ENCODE measurements at places on chromosomes 16 and 17.
A peak's percentile ranks its signal among the peaks of the same experiment; 100 is the strongest.

- no peak for DNase-seq
These were observed 96.9 kb downstream of the RBFOX3 start for GRCh38 chr17:79513820-79514535.

DNA sequence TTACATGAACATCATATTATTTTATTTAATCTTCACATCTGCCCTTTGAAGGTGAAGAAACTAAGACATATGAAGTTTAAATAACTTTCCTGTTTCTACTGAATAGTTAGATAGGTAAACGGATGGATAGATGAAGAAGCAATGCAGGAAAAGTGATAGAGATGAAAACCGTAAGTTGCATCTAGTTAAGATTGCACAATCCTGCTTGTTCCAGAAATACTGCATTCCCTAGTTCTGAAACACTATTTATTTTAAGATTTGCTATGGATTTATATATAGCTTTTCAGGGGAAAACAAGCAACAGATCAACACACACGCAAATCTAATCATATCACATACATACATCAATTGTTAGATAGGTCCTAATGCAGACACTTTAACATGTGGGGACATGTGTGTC lies 512.7 kb upstream of the C16orf82 start:
- DNase-seq = no peak

DNA sequence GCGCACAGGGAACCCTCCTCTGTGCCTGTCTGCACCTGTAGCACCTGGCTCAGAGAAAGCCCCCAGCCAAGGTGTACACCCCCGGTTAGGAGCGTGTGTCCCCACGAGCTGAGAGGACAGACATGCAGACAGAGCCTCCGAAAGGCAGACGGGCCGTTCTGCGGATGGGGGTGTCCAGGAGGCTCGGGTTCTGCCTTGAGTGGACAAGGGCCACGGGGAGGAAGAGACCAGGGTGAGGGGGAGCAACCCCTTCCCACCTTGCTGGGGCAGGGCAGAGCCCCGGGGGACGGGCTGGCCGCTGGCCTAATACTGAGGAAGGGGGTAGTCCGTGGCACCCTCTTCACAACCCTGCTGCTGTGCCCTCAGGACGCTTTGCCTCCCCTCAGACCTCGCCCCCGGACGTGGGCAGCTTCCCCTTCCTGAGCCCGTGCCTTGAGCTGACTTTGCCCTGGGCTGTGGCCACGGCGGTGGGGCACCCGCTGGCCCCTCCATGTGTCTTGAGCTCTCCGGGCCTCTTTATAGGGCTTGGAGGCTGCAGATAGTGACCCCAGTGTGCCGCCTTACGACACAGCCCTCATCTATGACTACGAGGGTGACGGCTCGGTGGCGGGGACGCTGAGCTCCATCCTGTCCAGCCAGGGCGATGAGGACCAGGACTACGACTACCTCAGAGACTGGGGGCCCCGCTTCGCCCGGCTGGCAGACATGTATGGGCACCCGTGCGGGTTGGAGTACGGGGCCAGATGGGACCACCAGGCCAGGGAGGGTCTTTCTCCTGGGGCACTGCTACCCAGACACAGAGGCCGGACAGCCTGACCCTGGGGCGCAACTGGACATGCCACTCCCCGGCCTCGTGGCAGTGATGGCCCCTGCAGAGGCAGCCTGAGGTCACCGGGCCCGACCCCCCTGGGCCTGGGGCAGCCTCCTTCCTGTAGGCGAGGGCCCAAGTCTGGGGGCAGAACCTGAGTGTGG lies 5.7 kb downstream of the SLC22A31 start:
- no peak for DNase-seq

GRCh38 chr17:15112846-15113617 lies 152.1 kb downstream of the PMP22 start:
- no peak for DNase-seq

DNA sequence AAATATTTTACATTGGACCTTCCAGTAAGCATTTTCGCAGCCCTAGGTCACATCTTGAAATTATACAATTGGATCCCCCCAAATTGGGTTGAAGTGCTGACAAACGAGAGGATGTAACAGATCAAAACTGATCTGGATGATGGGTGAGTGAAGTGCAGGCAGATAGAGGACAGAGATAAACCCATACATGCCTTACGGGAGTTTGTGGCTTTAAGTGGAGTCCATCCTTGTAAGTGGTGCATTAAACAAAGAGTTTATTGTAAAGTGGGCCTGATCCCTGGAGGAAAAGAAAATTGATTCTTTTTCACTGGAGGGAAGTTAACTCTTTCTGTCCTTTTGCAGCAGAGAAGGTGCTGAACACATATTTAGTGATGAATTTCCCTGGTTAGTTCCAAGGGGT lies 39.0 kb upstream of the KCNJ2 start:
- DNase-seq = no peak

- DNase-seq = no peak
These were observed 11.3 kb downstream of the ZNF500 start for GRCh38 chr16:4755687-4756086.

DNA sequence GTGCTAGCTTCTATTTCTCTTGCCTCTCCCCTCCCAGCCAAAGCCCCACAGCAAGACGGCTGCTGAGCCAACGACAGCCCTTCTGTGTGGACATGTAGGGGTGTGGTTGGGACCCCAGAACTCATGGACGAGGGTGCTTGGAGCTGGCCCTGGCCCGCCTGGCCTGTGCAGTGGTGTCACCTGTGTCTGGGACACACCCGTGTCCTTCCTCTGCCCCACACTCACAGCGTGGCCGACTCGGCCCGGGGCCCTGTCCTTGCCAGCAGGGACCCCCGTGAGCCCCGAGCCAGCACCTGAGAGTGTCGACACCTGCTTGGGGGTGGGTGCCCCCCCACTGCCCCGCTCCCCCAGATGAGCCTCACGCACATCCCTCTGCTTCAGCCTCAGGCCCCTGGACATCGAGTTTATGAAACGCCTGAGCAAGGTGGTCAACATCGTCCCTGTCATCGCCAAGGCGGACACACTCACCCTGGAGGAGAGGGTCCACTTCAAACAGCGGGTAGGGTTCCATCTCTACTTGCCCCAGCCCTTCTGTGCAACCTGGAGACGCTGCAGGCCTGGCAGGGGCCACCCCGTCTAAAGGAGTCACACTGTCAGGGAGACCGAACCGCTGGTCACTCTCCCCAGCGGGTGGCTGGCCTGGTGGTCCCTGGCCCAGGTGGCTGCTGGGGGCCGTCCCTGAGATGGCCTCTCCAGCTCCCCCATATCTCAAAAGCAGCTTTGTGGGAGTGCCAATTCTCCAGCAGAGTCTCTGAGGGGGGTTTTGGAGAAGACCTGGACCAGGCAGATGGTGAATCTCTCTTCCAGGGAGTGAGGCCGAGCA lies 349.8 kb downstream of the SEC14L1 start:
- no peak for DNase-seq

DNA sequence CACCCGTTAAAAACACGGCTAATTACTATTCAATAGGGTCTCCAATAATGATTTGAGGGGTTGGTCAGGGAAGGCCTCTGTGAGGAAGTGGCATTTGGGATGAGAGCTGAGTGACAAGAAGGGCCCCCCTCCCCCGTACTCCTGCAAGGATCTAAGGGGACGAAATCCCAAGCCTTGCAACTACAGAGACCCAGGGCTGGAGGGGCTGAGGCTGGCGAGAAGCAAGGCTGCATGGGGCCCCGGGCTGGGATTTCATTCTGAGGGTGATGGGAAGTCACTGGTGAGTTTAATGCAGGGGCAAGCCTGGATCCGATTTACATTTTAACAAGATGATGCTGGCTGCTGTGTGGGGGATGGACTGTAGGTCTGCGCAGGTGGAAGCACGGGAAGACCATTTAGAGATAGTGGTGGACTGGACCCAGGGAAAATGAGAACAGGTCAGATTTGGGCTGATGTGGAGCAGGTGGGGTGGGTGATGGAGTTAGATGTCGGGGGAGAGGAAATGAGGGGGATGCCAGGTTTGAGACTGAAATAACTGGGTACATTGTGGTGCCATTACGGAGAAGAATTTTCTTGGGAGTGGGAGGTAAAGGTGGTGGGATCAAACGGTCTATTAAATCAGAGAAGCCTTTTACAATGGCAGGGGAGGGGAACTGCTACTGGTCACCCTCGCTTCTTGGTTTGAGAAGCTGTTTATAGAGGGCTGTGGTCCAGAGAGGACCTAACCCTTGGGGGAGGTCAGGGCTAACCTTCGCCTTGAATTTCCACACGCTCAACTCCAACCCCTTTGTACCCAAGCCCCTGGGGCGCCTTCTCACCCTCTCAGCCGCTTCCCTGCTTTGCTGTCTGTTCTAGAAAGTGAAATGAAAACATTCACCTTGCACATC lies 932 bp upstream of the MYBBP1A start:
- no peak for DNase-seq

DNA sequence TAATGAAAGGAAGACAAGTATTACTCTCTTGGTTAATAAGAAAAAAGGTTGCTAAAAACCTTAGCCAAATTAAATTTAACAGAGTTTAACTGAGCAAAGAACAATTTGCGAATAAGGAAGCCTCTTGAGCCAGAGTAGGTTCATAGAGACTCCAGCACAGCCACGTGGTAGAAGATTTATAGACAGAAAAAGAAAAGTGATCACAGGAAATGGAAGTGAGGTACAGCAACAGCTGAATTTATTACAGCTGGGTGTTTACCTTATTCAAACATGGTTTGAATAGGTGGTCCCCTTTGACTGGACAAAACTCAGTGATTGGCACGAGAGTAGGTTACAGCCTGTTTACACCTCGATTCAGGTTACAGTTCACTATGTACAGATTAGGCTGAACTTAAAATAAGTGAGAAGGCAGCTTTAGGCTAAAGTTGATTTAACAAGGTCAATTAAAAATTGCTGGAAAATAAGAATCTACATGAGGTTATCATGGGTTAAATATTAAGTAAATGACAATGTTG lies 3.3 kb upstream of the CCL15 start:
- no peak for DNase-seq

DNA sequence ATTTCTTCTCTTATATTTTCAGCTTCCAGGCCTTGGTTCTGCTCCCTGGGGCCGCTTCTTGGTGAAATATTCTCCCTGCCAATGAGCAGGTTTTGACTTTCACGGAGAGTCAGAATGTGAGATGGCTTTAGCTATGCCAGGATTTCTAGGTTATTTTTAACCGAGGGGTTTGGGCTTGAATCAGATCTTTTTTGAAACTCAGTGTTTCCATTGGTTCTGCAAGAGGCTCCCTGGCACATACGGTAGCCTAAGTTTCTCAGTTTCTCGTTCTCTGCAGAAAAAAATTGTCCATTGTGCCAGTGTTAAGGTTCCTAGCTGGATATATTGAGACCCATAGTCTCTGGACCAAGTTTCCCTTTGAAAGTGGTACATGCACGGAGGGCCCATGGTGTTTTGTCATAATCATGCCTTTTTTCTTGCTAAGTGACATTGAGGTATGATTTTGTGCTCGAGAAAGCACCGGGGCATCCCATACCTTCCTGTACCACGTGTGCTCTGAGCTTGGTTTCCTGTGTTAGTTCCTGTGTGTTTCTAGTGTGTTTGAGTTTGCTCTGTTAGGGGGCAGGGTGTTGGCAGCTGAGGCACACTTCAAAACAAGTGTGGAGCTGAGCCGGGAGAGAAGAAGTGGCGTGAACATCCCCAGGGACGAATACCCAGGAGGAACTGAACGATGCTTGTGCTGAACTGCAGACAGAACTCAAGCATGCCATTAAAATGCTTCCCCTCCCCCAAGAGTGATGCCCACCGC lies 127.2 kb downstream of the HS3ST3B1 start:
- DNase-seq = peak; percentile 16

DNA sequence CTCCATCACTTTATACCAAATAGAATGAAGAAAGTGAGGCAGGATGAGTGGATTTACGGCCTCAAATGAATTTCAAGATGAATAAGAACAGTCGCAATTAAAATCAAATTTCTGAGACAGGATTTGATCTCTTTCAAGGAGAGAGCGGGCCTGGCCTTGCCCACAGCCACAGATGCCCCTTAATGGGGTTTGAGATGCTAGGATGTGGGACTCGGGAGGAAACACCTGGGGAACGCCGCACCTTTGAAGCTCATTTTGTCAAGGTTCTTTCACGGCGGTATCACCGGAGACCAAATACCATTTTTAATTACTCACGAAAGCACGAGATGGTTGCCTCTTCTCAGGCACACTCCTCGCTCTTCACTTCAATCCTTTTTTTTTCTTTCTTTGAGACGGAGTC lies 178.1 kb upstream of the SDK2 start:
- no peak for DNase-seq

GRCh38 chr17:7336240-7337175 lies at the start of gene ACAP1:
TSS of gene ACAP1 (plus strand) at chr17:7336529. CDS start at chr17:7336735, 206 bp downstream.
- DNase-seq = peak; percentile 73

- DNase-seq = no peak
These were observed 7.0 kb downstream of the IL34 start for GRCh38 chr16:70653406-70653805.

GRCh38 chr17:17502741-17503565 lies 6.8 kb upstream of the RASD1 start:
- no peak for DNase-seq

DNA sequence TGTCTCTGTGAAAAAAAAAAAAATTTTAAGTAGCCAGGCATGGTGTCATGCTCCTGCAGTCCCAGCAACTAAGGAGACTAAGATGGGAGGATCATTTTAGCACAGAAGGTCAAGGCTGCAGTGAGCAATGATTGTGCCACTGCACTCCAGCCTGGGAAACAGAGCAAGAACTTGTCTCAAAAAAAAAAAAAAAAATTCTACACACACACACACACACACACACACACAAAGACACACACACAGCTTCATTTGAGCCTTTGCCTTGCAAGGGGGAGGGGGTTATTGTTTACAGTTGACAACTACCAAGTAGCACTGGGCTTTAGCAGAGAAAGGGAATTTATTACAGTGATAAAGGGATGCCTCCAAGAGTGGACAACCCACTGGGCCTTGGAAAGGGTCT lies 4.9 kb upstream of the POLR3E start:
- no peak for DNase-seq

DNA sequence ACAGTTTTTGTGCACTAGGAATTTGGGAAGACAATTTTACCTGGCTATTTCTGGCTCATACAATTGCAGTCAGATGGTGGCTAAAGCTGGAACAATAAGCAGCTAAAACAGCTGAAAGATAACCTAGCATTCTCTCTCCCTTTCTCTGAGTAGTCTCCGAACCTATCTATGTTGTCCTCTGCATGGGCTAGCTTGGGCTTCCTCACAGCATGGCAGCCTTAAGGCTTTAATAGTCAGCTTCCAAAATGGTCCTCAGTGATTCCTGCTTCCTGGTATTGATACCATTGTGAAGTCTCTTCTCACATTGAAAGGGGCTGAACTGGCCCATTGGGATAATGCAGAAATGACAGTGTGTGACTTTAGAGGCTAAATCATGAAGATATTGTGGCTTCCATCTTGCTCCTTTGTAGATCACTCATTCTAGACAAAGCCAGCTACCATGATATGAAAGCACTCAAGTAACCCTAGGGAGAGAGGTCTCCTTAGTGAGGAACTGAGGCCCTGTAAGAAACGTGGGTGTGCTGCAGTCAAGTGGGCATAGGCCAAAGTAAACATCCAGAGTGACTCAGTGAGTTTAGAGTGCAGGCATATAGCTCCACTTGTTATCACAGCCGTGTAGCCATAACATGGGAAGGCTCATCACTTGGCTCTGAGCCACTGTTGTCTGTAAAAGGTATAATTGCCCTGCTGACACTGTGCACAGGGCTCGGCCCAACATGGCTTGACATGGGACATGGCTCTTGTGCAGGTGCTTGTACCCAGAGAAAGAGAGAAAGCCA lies 5.5 kb upstream of the VKORC1 start:
- no peak for DNase-seq

- no peak for DNase-seq
These were observed 64.2 kb upstream of the METRNL start for GRCh38 chr17:83014940-83015910.

- DNase-seq = no peak
These were observed 2.5 kb downstream of the CD300C start for GRCh38 chr17:74543406-74543805.

- DNase-seq = no peak
These were observed 4.4 kb downstream of the KRT27 start for GRCh38 chr17:40777971-40778370.

Measured in activated CD4-positive, alpha-beta T cell treated with anti-CD3 and anti-CD28 coated beads for 1 hour (primary cell).